Stimulated activated CD8-positive, alpha-beta memory T cell treated with anti-CD3 and anti-CD28 coated beads, Interleukin-7, amount 100 ng/mL, for 24 hours (primary cell): ENCODE measurements at places on chromosomes 3 and 15.

DNA sequence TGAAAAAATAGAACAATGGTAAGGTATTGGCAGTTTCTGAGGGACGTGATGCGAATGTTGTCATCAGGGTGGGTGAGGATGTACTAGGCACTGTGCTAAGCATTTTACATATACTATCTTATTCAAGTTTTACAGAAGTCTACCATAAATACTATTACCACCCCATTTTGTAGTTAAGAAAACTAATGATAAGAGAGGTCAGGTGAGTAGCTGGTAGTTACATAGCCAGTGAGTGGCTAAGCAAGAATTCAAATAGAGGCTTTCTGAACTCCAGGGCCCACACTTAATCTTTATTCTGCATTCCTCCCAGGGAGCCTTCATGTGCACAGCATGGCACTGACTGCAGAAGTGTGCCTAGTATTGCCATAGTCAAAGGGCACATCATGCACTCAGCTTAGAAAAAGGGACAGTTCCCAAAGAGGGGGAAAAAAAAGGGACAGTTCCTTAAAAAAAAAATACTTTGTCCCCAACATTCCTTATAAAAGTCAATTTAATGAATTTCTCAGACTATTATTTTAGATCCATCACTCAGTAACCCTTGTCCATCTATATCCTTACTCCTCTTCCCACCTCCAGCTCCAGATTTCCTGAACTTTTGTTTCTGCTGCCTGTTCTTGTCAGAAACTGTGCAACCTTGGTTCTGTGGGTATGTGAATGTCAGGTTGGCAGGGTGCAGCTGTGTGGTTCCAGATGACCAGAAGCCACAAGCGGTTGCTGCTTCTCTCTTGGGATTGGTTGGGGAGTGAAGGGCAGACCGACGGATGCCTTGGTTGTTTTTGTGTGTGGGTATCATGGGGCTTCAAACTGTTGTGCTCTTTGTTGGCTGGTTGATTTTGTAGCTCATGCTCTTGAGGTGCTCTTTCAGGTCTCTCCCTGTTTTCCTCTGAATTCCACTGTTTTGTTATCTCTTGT is 8.3 kb downstream of the MAPKBP1 start:
- no peak for DNase-seq

DNA sequence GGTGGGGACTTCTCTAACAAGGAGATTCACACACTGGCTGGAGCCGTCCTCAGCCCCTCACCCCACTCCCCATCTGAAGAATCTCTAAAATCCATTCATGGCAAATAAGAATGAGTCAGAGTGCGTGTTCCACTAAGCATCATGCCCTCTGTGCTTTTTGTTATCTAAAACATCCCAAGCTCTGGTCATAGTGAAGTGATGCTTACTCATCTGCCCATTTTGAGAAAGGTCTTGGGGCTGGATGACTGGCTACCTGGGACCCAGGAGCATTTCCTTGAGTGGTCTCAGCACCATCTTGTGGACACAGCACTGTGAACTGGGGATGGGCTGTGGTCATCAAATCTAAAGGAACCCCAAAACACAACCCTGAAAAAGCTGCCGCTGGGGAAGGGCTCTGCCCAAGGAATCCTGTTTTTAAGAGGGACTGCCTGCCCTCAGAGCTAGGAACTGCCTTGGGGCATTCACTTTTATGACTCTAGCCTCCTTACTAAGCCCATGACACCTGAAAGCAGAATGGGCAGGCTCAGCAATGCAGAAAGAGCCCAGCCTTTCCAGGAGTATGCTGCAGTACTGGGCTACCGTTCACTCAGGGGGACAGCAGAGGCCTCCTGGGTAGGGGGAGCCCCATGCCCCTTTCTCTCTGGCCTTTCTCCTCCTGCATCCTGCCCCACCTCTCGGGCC is 53.5 kb downstream of the ZBTB38 start:
- no peak for DNase-seq

DNA sequence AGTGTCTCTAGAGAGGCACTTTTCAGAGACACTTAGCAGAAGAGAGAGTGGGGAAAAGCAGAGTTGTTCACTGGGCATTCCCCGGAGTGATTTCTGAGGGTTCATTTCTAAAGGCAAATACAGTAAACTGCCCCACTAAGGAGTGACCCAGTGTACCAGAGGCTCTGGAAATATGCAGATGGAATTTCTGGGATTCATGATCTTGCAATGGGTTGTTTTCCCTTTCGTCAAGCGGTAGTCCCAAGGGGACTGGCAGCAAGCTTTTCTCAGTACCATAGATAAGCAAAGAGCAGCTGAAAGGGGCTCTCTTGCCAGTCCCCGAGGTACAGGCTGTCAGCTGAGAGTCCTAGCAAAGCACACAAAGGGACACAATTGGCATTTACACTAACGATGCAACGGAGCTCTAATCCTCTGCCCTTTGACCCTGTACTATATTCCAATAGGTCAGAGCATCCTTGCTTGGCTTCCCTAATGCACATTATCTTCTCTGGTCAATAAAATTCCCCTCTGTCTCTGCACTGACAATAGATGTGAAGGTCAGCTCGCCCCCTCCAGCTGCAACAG is 155.6 kb downstream of the SEMA6D start:
- DNase-seq, result no peak

DNA sequence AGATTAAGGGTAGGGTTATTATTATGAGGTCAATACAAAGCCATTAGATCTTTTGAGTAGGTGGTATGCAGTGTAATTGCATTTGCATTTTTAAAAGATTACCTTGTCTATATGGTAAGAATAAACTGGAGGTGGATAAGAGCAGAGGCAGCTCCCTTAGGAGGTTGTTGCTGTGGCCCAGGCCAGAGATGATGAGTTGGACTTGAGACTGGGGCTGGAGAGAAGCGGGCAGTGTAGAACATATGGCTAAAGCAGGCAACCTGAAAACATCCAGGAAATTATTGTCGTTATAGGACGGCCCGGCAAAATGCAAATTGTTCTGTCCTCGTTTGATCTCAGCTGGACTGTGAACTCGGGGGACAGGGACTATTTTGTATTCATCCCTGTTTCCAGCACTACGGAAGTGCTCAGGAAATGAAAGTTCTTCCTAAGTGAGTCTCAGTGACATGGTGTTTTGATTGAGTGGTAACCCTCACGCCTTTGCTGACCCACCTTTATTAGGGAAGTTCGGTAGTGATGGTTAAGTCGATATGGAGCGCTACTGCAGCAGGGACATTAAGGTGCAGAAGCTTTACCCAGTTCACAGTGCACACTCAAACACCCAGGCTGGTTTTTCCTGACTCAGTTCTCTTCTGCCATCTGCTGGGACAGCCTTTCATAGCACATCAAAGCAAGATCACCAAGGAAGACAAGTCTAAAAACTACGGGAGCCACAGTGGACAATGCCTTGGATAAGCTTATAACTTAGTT is 27.2 kb upstream of the VPS33B start:
- no peak for DNase-seq

DNA sequence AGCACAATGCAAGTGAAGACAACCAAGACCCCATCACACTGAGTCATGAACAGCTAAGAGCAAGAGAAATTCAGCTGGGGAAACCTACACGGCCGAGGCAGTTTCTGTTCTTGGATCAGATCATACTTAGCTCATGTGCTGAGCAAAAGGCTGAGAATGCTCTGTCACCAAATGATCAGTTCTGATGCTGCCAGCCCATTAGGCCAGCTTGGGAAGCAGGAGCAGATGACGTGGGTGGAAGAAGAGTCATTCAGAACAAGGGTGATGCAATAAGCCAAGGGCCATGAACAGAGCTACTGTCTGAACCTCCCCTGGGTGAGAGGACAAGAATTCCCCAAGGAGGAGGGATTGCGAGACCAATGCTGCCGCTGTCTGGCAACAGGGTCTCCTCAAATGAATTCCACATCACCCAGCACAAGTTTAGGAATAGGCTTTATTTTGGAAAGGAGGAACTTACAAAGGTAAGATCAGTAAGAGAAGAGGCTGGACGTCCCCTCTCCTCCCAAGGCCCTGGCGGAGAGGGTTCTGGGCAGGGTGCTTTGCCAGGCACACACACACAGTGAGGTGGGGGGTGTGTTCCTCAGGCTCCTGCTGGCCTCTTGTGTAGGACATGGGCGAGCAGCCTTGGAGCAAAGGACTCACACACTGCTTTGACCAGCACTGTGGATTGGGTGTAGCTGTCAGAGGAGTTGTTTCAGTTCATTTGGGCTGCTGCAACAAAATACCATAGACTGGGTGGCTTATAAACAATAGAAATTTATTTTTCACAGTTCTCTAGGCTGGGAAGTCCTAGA is 65.6 kb upstream of the CTXND1 start:
- DNase-seq, result no peak
